ENCODE measurements at places on chromosomes 13 and 19. TPM values are rescaled to one million over a fixed set of nuclear protein-coding genes. Genes with fewer than 3 reads are reported as not detected.
A peak's percentile ranks its signal among the peaks of the same experiment; 100 is the strongest.

DNA sequence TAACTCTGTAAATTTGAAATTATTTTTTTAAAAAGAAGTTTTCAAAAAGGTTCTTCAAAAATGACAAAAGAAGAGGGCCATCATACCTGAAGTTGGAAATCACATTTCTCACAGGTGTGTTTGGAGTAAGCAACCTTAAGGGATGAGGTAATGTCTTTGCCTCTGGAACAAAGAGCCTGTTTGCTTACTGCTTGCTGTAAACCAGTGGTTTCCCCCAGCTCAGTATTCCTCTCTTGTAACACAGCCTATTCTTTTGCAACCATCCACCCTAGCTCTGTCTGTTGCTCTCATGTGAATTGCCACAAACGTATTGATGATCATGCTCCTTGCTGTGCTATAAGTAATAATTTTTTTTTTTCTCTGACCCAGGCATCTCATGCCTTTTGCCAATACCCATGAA is 38.1 kb downstream of the UCHL3 start:
- DNase-seq, result no peak

DNA sequence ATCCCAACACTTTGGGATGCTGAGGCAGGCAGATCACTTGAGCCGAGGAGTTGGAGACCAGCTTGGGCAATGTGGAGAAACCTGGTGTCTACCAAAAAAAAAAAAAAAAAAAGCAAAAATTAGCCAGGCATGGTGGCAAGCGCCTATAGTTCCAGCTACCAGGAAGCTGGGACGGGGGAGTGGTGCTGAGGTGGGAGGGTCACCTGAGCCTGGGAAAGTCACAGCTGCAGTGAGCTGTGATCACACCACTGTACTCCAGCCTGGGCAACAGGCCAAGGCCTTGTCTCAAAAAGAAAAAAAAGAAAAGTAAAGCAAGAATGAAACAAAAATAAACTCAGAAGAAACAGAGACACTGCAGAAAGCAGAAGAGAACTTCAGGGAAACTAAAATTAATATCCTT is 31.6 kb downstream of the MTRF1 start:
- DNase-seq, result no peak

- DNase-seq, result no peak
Measured at GRCh38 chr19:42333975-42334696, 8.7 kb downstream of the MEGF8 start.

GRCh38 chr13:90526711-90527110 is 820.8 kb upstream of the MIR17HG start:
- DNase-seq, result no peak

GRCh38 chr13:59514316-59514715 is 649.4 kb downstream of the DIAPH3 start:
- no peak for DNase-seq

STAP2 gene
- total RNA-seq, result 0.85 TPM

- DNase-seq, result peak; percentile 70
Measured at GRCh38 chr19:15469513-15470297, 5.4 kb upstream of the RASAL3 start.

TLE6 gene
- total RNA-seq, result 1.1 TPM

ZNF471 gene
- total RNA-seq, result 0.02 TPM

- DNase-seq, result no peak
Measured at GRCh38 chr19:14542711-14543328, 13.4 kb downstream of the TECR start.

DNA sequence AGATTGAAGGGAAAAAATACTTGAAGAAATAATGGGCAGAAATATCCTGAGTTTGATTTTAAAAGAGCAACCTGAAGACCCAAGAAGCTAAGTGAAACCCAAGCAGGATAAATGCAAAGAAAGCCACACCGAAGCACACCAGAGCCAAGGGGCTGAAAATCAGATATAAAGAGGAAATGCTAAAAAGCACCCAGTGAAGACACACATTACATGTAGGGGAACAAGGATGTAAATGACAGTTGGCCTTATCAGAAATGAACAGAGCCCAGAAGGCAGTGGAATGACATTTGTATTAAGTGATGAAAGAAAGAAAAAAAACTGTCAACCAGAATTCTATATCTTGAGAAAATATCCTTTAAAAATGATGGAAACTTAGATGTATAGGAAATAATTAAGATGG is 139.1 kb downstream of the SLC7A1 start:
- no peak for DNase-seq

GRCh38 chr19:8150998-8151766 is 1.8 kb upstream of the FBN3 start:
- DNase-seq, result no peak

DNA sequence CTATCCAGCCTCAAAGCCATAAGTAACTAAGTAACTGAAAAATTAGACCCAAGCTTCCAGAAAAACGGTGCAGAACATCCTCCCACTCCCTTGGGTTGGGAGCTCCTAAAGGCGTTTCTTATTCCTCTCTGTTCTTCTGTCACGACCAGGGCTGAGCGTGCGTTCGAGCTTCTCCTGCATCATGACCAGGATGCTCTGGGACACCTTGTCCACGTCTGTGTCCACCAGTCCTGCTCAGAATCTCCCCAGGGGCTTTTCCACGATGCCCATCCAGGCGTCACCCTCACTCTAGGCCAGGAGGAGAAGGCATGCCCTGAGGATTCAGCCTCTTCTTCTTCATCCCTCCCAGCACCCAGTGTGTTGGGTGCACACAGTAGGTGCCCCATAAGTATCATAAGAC is 37.8 kb upstream of the GAS6 start:
- no peak for DNase-seq

DNA sequence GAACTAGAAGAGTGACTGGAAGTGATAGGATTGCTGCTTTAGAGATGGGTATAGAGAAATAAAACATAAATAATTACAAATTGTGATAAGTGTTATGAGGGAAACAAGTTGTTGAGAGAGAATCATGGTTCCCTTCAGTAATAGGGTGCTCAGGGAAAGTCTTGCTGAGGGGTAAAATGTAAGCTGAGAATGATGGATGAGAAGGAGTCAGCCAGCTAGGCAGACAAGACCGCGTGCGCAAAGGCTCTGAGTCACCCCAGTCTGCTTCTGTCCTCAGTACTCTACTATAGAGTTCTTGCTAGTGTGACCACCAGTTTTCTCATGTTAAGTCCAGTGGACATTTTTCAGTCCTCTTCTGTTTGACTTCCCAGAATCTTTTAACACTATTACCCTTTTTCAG is 39.5 kb downstream of the PCCA start:
- no peak for DNase-seq

TUBB4A gene
- total RNA-seq, result 0.99 TPM

RASL11A gene
- total RNA-seq, result 2.2 TPM

GRCh38 chr13:67343777-67344176 is 113.6 kb upstream of the PCDH9 start:
- DNase-seq, result no peak

GRCh38 chr19:11019262-11019661 is 58.4 kb downstream of the SMARCA4 start:
- no peak for DNase-seq

- peak; percentile 88 for DNase-seq
Measured at GRCh38 chr19:50501186-50501567, 9.8 kb downstream of the JOSD2 start.

CD177 gene
- total RNA-seq, result not detected

DNA sequence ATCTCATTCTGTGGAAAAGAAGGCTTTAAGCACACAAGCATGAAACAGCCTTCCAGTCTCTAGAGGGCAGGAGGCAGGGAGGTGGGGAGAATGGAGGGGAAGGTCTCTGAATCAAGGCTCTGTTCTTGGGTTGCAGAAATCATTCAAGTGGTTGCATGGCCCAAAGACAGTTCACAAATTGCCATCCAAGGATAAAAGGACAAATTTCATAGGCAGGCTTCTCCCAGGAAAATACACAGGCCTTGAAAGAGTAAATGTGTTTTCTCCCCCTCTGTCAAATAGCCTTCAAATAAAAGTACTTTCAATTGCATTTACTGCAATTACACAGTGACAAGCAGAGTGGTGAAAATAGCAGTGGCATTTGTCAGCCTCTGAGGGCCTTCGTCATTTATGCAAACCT is 450.8 kb downstream of the DCT start:
- no peak for DNase-seq

DNA sequence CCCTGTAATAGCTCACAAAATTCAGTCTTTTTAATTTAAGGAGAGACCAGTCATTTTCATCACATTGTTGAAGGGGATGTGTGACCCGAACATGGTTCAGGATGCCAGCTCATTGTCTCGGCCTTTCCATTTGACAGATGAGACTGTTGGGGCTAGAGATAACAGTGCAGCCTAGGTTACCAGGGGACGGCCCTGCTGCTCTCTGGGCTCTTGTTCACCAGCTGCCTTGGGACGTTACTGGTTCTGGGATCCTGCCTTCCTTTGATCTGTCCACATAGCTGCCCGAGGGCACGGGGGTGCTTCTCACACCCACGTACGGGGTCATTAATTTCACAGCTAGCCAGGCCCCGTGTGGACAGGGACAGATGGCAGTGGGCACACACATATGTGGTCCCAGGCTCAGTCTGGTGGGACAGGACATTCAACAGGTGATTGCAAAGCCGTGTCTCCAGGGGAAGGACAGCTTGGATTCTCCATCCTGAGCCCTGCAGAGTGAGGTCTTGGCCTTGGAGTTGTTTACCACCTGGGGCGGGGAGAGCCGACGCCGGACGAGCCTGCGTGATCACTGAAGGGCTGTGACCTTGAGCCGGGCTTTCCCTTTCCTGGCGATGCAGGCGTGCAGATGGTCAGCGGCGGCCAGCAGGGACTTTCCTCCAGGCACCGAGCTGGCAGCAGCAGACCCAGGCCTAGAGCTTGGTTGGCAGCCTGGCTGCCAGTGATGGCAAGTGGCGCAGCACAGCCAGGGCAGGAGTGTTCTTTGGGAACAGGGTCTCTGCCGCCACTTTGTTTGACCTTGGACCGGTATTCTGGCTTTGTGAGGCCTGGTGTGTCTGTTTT is 26.7 kb upstream of the NPAS1 start:
- no peak for DNase-seq

DNA sequence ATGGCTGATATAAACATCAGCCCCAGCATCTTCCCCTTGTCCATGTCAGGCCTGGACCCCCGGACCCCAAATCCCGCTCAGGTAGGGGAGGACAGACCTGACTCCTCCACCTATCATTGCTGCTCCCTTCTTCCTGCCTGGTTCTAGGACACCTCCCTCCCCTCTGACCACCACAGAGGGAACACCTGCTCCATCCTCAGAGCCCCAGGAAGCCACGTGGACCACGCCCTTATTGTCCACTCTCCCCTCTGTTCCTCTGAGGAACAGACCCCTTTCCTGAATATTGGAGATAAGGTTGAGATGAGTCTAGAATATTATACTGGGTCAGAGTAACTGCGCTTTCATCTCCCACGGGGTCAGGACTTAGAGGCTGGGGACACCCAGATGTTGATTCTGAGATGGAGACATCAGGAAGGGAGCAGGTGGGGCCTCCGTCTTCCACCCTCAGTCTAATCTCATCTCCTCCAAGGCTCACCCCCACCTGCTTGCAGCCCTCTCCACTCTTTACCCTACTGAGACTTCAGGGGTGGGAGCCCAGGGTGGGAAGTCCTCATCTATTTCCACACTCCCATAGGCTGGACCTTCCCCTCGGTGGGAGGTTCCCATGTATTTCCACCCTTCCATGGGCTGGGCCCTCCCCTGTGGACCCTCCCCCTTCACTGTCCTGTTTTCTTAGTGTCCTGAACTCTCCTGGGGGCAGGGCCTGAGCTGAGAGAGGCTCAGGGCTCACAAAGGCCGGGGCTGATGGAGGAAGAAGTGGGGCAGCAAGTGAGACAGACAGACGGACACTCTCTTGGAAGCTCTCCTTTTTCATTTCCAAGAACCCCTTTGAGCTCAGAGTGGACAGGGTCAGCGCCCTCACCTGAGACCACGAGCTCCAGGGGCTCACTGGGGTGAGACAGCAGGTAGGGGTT is 2.7 kb downstream of the LILRA4 start:
- DNase-seq, result no peak

RAB4B gene
- total RNA-seq, result 23.2 TPM

DNA sequence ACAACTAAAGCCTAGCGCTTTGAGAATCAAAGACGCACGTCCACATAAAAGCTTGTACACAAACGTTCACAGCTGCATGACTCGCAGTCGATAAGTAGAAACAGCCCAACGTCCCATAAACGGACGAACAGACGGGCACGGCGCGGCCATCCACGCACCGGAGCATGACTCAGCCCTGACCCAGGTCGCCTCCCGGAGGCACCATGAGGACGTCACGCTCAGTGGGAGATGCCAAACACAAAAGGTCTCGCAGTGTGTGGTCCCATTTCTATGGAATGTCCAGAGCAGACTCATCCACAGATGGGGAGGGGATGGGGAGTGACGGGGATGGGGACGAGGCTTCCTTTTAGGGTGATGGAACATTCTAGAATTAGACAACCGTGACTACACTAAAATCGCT is 9.4 kb downstream of the POLRMT start:
- DNase-seq, result peak; percentile 87

IZUMO2 gene
- total RNA-seq, result not detected

- DNase-seq, result no peak
Measured at GRCh38 chr13:45119469-45119990, 780 bp upstream of the GTF2F2 start.

Data from chondrocyte (in vitro differentiated cells).